ENCODE measurements at places on chromosomes 16 and 17.

DNA sequence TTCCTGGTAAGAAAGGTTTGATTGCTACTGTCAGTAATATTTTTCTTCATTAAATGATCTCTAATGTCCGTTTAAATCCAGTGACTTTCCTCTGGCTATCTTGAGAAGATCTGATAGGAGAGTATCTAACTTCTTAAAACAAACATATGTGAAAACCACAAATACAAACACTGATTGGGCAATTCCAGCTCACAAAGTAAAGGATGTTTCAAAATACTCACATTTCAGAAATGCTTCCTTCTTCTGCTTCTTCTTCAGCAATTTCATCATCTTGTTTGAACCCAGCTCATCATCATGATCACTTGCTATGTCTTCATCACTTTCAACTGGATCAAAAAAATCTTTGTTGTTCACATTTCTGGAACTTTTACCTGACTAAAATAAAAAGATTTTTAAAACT lies 64.3 kb upstream of the RBL2 start:
- DNase-seq, result no peak

DNA sequence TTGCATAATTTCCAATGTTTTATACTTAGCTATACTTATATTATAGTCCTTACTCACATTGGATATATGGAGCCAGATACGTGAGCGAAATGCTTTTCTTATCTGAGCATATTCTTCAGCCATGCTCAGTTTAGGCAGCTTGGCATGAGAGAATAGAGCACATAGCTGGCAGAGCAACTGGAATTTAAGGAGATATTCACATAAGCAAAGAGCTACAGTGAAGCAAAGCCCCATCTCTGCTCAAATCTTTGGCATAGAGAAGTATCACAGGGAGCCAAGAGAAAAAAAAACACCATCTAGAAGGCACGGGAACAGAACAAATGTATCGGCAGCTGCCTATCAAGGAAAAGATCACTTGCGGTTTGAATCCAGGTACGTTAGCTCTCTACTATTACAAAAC lies 734.2 kb upstream of the KIF2B start:
- DNase-seq, result no peak

- DNase-seq, result no peak
Measured at GRCh38 chr16:6375465-6376075, 957.1 kb upstream of the RBFOX1 start.

- peak; percentile 74 for DNase-seq
Measured at GRCh38 chr17:49952209-49952911, 16.6 kb upstream of the DLX4 start.

GRCh38 chr16:68760671-68761275 lies 23.7 kb downstream of the CDH1 start:
- DNase-seq, result peak; percentile 4

DNA sequence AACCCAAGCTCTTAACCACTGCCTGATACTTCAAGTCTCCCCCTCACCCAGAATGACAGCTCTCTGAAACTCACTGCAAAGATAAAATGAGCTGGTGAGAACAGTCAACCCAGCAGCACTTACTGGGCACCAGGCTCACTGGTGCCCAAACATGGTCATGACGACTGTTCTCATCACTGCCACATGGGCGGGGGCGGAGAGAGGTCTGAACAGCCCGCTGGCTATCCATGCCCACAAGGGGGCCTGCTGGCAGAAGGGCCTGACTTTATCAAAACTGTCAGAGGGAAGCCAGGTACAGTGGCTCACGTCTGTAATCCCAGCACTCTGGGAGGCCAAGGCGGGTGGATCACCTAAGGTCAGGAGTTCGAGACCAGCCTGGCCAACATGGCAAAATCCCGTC lies 4.0 kb downstream of the MYBBP1A start:
- DNase-seq, result no peak

DNA sequence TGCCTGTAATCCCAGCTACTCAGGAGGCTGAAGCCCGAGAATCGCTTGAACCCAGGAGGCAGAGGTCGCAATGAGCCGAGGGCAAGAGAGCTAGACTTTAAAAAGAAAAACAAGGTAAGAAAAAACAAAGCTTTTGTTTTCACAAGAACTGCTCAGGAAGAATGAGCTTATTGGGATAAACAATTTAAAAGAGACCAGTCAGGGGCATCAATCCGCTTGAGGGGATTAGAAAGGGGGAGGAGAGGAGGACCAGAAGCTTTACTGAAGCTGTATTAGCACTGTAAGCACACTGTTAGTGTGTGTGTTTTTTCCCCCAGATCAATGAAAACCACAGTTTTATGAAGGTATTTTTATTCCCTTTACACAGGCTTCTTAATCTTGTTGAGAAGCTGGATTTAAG lies 8.8 kb downstream of the TMEM170A start:
- no peak for DNase-seq

- peak; percentile 34 for DNase-seq
Measured at GRCh38 chr17:4733073-4733531, 1.9 kb downstream of the MED11 start.

GRCh38 chr16:78742501-78743283 lies 643.2 kb downstream of the WWOX start:
- DNase-seq, result peak; percentile 70

GRCh38 chr17:55172612-55173011 lies 92.1 kb upstream of the HLF start:
- DNase-seq, result no peak

DNA sequence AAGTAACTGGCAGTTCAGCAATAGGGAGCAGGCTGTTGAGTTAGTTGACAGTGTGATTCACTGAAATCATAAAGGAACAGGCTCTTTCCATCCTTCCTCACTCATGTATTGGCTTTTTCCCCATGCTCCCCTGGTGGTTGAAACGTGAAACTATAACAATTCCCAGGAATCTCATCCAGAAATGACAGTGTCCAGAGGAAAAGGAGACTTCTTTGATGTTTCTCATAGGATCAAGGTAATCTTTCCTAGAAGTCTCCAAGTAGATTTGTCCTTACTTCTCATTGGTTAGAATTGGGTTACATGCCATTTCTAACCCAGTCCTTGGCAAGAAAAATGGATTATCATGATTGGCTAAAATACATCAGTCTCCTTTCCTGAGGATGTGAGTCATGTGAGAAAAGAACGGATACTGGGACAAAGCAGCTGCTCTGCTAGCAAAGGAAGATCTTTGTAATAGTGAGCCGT lies 14.4 kb downstream of the TTC19 start:
- no peak for DNase-seq

DNA sequence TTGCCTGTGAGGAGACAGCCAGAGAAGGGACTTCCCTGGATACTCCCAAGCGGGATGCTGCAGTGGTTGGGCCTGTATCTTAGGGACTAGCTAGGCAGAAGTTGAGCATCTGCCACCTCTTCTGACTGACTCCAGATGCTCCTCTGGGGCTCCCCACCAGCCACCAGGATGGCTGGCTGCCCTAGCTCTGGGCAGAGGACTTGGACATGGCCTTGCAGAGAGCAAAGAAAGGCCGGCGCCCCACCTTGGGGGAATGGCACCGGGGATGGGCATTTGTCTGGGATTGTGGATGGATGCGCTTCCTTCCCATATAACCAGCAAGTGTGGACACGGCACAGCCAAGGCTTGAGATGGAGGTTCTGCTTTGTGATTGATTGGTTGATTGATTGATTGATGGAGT lies 69.0 kb downstream of the OR1D5 start:
- no peak for DNase-seq

DNA sequence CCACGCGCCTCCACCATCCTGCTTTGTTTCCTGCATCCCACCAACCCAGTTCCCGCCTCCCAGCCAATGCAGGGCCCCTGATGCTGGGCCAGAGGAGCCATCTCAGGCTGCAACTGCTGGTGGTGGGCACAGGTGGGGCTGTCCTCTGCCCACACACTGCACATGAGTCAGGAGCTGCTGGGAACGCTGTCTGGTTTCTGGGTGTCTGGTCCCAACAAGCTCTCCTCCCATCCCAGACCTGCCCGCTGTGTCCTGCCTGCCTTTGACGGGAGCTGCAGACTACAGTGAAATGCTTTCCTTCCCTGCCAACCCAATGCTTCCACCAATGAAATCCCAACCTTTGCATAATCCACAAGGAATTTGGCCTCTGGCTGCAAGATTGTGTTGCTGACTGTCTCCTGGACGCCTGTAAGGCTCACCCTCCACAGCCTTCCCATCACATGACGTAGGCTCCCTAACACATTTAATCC lies 98.9 kb downstream of the N4BP1 start:
- DNase-seq, result no peak

DNA sequence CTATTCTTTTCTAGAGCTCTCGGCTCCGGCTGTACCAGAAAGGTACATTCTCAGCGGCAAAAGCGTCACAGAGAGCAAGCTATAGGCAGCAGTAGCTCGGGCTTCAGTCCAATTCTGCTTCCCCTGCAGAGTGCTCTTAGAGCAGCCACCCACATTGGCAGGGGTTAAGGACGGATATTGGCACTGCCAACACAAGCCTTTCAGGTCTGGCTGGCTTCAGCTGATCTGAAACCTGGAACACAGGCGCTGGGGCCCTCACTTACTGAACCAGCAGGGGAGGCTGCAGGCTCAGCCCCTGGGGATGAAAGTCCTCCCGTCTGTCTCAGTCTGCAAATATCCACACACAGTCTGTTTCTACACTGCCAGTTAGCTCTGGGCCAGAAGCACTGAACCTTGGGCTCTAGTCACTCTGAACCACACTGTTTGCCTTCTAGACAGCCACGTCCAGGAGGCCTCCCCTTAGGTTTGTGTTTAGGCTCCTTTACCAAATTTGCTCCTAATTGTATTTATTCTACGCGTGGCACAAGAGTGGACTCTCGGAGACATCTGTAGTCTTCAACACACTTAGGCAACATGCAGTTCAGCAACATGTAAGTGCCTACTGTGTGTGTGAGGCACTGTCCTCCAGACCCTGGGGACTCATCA lies 40.1 kb downstream of the HIC1 start:
- no peak for DNase-seq

- no peak for DNase-seq
Measured at GRCh38 chr16:85923153-85924021, 24.4 kb downstream of the IRF8 start.

GRCh38 chr16:84687715-84688114 lies 12.1 kb upstream of the USP10 start:
- no peak for DNase-seq

DNA sequence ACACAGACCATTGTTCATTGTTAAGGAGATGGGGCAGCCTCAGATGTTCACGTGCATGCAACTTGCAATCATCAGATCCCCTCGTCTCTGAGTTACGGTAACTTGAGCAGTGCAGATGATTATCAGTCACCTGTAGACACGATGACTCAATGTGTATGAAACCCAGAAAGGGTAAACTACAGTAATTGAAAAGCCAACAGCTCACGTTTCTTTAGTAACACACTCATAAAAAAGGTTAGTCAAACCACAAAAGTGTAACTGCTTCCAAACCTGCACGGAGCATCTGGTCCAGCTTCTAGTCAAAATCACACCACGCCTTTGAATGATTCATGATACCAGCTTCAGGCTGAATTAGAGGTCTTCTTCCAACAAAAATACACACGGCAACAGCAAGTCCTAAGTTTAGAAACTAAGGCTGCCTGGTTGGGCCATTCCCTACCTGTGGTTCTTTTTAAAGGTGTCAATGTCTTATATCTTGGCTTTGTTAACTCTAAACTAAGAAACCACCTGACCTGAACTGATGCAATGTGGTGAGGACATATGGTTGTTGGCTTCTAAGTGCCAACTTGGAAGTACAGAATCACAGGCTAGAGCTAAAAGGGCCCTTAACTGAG lies 32.3 kb downstream of the GRB7 start:
- peak; percentile 58 for DNase-seq

- DNase-seq, result no peak
Measured at GRCh38 chr17:42277342-42277712, 1.1 kb upstream of the STAT5B start.

GRCh38 chr16:84061236-84061819 lies 18.7 kb upstream of the SLC38A8 start:
- no peak for DNase-seq

DNA sequence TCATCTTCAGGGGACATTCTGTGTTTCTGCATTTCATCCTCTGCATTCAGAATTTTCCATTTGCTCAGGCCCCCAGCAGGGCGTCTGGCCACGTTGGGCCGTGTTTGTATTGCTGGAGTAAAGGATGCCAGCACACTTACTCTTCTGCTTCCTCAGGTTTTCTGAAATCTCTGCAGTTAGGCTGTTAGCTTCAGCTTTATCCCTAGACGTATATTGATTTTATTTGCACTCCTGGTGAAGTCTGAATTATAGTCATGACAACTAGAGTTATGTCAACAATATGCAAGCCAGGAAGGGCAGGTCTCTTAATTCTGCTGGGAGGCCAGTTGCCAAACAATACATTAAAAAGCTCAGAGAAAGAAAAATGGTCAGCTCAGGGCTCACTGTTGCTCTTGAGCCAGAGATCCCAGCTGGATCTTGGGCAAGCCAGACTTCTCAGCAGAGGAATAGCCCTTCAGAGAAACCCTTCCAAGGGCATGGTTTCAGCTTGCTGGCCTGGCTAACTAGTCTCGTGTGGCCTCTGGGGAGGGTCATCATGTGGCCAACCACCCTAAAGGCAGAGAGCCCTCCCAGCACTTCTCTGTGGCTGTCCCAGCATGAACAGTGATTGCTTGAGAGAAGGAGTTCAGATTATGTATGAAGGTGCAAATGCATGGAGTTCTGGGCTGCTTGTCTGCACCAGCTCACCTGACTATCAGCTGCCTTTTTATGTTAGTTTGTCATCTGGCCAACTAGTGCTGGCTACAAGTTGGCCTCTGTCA lies 110.2 kb upstream of the CACNG5 start:
- DNase-seq, result no peak

- DNase-seq, result no peak
Measured at GRCh38 chr17:73363442-73364154, 51.8 kb upstream of the CDC42EP4 start.

DNA sequence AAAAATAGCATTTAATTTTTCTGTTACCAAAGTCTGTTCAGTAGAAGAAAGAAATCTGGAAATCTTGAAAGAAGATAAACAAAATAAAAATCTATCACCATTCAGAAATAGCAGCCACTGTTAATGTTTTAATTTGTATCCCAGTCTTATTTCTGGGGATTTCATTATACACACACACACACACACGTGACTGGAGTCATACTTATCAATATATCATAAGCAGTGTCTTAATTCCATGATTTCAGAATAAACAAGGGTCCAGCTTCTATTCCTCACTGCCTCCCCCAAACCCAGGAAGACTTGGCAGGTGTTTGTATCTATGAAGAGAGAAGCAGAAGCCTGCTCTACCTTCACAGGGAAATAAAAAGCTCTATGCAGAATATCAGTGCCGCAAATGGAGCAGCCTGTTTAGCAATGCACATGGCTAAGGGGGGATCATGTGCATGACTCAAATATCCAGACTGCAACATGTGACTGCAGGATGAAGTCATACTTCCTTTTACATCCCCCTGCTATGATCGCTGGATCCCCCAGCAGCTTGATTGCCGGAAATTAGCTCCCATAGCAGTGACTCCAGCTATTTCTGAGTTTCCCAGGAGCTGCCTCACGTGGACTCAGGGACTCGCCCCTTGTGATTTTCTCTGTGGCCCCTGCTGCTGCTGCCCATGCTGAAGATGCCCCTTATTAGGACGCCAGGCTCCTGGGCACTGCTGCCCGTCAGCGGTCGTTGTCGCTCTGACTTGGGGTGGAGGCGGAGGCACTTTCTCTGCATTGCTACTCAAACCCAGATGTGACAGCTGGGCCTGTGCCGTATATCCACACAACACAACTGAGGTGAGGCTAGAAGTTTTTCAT lies 341.0 kb downstream of the CPPED1 start:
- no peak for DNase-seq
